ENCODE measurements at places on chromosomes 5 and 9.

DNA sequence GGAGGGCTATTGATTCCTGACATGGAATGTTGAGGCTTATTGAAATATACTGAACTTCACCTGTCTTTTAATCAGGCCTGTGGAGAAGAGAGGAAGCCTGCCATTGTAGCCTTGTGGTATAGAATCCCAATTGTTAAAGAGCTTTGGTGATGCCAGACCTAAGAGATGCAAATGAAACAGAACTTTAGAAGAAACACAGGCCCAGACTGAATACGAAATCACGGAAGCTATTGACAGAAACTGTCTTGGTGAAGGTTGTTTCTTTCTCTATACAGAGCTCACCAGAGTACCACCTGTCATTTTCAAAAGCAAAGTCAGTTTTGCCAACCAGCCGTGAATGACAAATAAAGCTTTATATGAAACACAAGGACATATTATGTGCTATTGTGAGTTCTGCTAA is 660.3 kb downstream of the ISL1 start:
- DNase-seq, result no peak

DNA sequence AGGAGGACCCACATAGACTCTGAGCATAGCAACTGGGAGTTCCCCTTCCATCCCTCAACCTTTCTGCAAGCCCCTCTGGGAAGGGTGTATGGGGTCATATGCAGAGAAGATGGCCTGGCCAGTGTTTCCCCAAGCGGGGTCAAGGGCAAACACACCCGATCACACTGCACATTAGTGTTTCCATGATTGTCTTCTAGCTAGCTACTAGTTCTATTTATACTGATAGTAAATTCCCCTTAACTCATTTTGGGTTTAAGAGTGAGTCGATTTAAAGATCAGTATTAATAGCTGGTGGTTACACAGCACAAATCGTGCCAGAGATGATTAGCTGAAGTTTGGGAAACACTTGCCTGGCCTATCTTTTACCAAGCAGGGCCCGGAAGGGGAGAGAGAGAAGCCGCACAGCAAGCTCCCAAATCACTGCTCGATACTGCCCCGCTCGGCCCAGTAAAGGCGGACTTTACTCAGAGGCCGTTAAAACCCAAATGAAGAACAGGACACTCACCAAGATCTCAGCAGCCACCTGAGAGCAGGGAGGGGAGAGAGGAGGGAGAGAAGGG is 29.4 kb upstream of the TNIP1 start:
- no peak for DNase-seq

GRCh38 chr5:150278916-150279315 is 10.7 kb downstream of the CAMK2A start:
- DNase-seq, result no peak

DNA sequence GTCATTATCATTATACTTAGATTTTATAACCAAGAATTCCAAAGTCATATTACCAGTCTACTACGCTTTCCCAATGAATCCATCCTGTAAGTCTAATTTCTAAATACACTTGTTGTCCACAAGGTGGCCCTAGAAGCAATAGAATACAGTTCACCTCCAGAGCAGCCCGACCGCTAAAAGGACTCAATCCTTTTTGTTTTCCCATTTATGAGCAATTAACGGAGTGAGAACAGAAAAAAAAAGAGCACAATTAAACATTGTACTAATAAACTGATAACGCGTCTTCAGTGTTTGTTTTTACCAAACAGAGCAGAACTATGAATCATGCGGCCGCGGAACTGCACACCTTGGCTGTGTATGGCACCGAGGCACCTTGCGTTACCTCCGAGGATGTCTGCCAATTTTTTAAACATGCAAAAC is 160.7 kb upstream of the DAPK1 start:
- DNase-seq, result peak; percentile 78

GRCh38 chr5:152501294-152501693 is 96.2 kb upstream of the NMUR2 start:
- no peak for DNase-seq

DNA sequence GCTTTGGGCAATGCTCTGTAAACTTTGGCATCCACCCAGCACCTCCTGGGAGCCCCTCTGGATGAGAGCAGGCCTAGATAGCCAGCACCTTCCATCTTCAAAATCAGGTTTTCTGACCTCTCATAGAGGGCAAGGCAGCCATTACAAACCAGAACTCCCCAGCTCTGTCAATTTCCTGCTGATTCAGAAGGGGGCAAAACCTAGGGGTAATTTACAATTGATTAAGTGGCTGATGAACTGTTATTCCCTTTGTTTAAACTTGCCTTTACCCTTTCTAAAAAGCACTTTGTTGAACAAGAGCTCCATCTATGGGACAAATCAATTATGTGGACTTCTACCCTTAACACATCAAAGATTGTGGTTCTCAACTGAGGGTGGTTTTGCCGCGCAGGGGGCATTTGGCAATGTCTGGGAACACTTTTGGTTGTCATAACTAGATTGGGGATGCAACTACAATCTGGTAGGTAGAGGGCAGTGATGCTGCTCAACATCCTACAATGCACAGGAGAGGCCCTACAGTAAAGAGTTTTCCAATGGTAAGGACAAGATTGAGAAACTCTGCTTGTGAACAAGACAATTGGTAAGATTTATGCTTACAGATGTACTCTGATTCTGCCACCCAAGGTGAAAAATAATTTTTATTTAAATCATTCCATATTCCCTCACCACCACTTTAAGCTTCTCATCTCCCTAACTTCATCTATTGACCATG is 184.1 kb downstream of the MARCHF11 start:
- DNase-seq, result peak; percentile 69

GRCh38 chr5:134957920-134958608 is 9.6 kb upstream of the CATSPER3 start:
- no peak for DNase-seq

DNA sequence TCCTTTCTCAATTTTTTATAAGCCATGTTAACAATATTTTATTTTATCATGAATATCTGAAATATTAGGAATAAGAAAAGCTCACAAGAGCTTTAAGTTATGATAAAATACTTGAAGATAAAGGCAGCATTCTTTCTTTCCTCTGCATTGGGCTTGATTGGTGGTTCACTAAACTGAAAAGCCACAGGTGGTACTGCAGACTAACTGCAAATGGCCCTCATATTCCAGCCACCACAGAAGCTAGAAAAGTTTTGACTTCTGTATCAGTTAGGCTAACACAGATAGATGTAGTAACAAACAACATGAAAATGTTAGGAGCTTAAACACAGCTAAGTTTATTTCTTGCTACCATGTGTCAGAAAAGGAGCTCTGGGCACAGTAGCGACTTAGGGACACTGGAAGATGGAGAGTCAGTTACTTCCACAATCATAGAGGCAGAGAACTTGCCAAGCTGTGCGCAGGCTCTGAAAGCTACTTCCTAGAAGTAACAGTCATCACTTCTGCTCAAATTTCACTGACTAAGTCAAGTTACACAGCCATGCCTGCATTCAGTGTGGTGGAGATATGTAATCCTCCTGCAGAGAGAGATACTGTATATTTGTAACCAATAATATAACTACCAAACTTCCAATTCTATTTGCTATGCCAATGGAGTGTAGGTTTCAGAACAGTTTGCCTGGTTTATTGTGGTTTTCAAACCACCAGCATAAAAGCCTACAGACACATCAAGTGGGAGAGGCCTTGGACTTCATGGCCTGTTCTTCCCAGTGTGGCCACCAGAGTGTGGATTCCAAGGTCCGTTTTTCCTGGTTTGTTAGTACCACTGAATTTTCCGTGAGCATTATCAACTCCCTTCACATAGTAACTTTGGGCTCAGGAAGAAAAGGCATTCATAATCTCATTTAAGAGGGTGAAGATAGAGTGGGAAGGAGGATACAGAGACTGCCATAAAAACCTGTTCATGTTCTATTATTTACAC is 268.3 kb downstream of the PJA2 start:
- peak; percentile 84 for DNase-seq

GRCh38 chr9:16484180-16484579 is 386.3 kb downstream of the BNC2 start:
- DNase-seq, result peak; percentile 1

GRCh38 chr5:42889311-42889933 is 77.7 kb upstream of the SELENOP start:
- DNase-seq, result peak; percentile 92

DNA sequence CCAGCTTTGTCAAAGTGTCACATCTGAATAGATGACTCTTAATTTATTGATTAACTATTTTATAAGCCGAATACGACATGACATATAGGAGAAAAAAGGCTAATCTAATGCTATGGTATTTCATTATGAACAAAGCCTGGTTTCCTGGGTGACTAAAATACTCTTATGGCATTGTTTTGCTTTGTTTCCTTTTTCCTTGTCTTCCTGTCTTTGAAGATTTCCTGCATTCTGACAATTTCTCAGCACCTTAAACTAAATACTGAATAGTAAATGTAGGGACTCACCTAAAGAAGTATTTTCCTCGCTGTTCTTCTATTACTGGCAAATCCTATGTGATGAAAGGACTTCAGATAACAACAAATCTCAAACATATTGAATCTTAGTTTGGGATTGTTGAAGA is 1284.5 kb downstream of the EFNA5 start:
- no peak for DNase-seq

GRCh38 chr5:144219869-144220268 is 49.2 kb downstream of the KCTD16 start:
- no peak for DNase-seq

GRCh38 chr5:145903113-145903512 is 30.3 kb upstream of the GRXCR2 start:
- DNase-seq, result peak; percentile 26

Data from OCI-M1 (cell line).